ENCODE measurements at places on chromosomes 3 and 15.
A peak's percentile ranks its signal among the peaks of the same experiment; 100 is the strongest.

DNA sequence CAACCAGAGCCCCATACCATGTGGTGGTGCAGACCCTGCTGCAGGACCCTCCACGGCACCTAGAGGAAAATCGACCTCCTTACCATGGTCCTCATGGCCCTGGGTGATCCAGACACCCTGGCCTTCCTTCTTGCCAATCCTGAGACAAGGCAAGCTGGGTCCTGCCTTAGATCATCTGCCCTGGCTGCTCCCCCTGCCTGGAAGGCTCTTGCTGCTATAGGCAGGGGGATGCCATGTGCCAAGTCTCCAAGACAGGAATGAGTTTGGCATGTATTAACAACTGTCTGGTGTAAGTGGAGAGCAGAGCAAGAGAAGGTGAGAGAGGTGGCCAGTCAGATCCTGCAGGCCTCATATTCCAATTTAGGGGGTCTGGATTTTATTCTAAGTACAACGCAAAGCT is 7.5 kb downstream of the HEG1 start:
- no peak for DNase-seq

- DNase-seq = no peak
Measured at GRCh38 chr3:185865247-185865646, 40.4 kb upstream of the IGF2BP2 start.

- no peak for DNase-seq
Measured at GRCh38 chr3:170692720-170693119, 106.8 kb upstream of the SLC7A14 start.

GRCh38 chr3:157274644-157275137 is 114.7 kb upstream of the CCNL1 start:
- DNase-seq = no peak

GRCh38 chr3:3662610-3663009 is 136.6 kb upstream of the LRRN1 start:
- no peak for DNase-seq

DNA sequence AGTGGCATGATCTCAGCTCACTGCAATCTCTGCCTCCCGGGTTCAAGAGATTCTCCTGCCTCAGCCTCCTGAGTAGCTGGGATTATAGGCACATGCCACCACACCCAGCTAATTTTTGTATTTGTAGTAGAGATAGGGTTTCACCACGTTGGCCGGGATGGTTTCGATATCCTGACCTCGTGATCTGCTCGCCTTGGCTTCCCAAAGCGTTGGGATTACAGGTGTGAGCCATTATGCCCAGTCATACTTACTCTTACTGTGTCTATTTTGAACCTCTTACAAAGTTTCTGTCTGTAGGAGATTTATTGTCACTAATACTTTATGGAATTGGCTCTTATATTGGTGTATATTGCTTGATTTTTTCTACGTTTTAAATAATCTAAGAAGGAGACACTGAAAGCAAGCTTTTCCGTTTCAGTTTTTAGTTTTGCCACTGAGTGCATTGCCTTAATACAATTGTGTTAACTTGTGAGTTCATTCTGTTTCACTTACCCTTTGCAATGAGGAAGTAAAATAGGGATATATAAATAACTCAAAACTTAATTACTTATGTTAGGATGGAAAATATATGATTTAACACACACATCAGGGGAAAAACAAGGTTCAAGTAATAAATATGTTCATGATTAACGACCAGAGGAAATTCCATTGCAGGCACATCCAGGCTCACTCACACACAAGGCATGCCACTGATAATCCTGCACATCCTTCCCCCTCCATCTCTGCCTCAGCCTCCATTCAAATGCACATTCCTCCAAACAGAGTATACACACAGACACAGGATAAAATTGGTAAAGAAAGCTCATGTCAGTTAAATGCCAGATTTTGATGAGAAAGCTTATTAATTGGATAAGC is 279.3 kb upstream of the RASGRP1 start:
- peak; percentile 90 for DNase-seq

GRCh38 chr15:44231842-44232241 is 36.8 kb upstream of the FRMD5 start:
- DNase-seq = no peak

GRCh38 chr3:186046838-186047237 is 62.1 kb downstream of the ETV5 start:
- DNase-seq = no peak

GRCh38 chr3:150286390-150287147 is 121.5 kb upstream of the TSC22D2 start:
- no peak for DNase-seq

- no peak for DNase-seq
Measured at GRCh38 chr3:150602426-150603152, 532 bp upstream of the SELENOT start.

GRCh38 chr3:177157492-177157891 is 39.8 kb downstream of the TBL1XR1 start:
- no peak for DNase-seq

DNA sequence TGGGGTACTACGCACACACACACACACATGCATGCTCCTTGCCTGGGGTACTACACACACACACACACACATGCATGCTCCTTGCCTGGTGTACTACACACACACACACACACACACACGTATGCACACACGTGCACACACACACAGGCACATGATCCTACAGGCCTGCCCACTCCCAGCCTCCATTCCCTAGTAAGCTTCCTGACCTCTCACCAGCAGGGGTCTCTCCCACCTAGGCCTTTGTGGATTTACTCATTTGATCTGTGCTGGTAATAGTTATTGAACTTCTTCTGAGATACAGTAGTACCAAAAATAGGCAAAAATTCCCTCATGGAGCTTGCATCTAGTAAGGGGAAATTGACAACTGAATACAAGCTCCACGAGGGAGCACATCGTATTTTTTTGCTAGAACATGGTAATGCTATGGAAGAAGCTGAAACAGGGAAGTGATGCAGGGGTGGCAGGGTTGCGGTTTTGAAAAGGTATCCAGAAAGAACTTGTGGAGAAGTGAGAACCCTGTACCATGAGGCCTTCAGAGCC is 19.1 kb downstream of the TTC21A start:
- no peak for DNase-seq

GRCh38 chr3:195394024-195394423 is 48.8 kb downstream of the ACAP2 start:
- no peak for DNase-seq

DNA sequence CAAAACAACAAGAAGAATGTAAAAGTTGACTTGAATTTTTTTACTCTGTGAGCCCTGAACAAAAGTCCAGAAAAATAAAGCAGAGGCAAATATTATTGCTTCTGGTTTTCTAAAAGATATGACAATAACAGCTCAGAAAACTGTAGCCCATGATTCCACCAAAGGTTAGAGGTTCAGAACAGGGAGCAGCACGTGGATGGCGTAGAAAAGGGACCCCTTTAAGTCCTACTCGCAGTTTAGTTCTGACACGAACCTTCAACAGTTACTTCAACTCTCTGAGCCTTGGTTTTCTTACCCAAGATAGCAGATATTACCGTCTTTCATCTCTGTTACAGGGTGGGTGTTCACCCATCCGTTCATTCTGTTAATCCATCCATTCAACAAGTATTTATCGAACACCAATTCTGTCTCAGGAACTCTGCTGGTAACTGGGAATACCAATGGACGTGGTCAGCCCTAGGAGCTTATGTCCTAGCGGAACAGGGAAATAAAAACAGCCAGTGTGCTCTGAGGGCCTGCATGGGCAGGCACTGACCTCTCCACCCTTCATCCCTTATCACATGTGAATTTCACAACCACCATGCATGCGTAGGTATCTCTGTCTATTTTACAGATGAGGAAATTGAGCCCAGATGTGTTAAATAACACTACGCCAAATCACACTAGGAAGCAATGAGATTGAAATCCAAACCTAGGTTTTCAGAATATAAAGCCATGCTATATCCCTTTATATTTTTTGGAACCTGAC is 274.2 kb upstream of the ICE2 start:
- DNase-seq = no peak
